ENCODE measurements at places on chromosomes 7 and 10.

DNA sequence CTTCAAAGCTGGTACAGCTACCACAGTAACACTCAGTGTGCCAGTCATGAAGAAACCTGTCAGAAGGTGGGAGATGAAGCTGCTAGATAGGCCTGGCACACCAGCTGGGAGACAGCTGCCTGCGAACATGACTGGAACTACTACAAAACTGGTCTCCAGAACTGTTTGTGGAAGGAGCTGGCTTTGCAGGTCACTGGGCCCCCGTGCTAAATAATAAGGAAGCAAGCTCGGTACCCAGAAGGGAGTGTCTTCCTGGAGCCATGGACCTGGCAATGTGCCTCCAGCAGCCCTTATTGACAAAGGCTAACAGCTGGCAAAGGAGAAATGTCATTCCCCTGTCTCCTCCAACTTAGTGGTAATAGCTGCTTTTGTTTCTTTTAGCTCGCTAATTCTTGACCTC, 1217.6 kb upstream of the LRRN3 start:
- no peak for DNase-seq

GRCh38 chr7:22731766-22732165, 4.8 kb downstream of the IL6 start:
- DNase-seq: no peak

DNA sequence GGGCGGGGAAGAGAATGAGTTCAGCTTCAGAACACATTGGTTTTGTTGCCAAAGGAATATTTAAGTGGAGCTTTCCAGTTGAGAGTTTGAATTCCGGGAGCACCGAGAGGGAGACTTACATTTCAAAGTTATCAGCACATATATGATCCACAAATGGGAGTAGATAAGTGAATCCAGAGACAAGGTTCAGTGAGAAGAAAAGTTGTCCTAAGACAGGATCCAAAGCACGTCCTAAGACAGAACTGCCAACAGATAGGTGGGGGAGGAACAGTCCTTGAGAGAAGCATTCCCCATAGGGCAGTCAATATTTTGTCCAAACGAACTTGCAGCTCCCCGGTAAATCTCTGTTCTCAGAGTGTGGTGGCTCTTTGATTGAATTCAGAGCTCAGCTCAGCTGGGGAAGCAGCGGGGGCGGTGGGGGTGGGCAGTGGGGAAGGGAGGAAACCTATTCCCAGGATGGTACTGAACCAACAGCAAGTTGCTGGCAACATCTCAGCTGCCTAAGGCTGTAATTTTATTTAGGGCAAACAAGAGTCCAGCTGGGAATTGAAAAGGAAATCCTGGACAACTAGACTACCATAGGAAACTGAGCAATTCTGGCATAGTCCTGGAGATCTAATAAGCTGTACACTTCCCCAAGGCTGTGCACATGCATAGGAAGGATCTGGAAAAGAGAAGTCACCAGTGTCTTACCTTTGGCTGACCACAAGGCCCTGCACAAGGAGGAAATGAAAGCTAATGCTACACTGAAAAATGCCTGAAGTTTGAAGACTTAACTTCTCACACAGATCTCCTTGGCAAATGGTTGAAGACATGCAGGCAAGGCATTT, 94.2 kb upstream of the CXCL12 start:
- DNase-seq: no peak

- DNase-seq: no peak
These were observed 42.3 kb downstream of the TBXAS1 start for GRCh38 chr7:139871331-139871730.

- DNase-seq: no peak
These were observed 28.8 kb downstream of the TOMM7 start for GRCh38 chr7:22793593-22794462.

DNA sequence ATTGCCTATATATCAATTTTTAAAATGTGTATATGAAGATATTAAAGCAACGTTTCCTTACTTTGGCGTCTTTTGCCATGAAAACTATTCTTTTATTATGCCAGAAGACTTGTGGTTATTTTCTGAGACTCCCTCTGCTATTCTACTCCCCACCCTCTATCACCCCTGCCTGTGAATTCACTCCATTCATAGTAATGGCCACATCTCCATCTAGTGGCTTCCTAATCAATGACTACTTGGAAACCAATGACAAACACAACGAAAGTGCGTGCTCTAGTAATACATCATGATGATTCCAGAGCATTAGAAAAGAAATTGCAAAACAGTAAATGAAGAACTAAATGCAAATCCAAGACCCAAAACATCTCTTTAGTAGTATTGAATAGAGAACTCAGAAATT, 186.7 kb upstream of the HGF start:
- no peak for DNase-seq

DNA sequence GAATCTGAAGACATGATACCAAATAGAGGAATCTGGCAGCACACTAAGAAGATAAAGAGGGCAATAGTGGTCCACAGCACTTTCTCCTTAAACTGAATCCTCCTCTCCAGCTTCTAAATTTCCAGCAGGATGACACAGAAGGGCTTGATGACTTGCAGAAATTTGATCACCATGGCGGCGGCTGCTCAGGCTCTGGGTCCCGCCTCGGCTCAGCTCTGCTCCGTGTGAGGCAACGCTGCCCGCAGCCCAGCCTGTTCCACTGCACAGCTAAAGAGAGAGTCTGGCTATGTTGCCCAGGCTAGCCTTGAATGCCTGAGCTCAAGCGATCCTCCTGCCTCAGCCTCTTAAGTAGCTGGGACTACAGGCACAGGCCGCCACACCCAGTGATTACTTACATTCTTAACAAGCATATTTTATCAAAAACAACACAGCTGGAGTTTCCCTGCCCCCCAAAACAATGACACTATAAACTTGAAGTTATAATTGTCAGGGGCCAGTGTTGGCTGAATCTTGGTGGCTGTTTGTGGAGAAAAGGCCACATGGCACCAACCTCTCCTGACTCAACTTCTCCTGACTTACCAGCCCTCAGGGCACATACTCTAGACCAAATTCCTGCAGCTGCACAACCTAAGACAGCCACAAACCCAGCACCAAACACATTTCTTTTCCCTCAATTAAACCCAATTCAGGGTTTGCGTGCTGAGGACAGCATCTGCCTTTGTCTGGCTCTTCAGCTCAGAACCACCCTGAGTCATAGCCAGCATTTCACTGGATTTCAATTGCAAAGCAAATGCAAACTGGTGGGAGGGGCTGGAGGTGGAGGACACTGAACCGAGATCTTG, 11.6 kb upstream of the TNPO3 start:
- DNase-seq: no peak

DNA sequence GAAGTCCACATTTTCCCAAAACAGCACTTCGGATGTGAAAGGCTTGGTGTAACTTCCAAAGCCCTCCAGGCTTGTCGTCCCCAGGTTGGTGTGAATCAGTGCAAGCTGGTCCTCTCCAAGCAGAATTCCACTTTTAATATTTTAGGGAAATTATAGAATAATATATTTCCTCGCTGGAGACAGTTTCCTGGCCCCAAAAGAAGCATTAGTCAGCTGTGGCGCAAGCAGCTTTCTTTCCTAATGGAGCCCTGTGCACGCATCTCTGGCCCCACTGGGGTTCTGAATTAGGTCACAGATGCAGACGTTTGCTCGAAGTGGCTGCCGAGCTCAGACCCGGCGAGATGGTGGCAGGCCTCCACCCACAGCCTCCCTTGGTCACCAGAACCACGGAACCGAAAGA, 33.3 kb upstream of the MNX1 start:
- DNase-seq: no peak

DNA sequence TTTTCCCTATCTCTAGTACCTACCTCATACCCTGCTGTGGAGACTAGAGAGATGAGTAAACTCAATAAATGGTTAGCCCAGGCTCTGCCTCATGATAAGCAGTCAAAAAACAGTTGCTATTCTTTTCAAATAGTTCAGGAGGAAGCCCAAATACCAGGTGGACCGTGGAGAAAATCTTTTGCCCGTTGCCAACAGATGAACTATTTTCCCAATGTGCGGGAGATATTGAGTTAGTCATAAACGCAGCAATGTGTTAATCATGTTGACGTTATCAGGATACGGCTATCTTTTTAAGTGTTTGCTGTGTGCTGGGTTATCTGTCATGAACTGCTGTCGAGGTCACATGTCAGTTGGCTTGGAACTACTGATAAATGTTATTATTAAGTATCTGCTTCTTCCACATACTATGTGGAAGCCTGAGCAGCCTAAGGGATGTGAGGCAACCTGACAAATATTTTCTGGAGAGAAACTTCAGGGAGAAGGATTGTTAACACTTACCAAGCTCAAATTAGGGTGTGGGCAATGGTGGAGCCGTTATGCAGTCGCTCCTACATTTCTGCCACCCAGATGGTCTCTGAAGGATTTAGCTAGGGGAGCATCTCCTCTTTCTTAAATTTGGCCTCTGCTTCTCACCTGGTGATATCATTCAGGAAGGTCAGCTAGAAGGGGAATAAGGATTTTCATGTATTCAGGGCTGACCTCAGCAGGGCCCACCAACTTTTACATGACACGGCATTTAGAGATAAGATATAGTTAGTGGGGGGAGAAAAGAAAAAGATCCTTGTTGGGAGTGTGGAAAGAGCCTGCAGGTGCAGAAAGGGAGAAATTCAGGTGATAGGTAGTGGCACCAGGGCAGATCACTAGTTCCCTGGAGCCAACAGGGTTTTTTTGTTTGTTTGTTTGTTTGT, 33.5 kb upstream of the SLC26A3 start:
- no peak for DNase-seq

DNA sequence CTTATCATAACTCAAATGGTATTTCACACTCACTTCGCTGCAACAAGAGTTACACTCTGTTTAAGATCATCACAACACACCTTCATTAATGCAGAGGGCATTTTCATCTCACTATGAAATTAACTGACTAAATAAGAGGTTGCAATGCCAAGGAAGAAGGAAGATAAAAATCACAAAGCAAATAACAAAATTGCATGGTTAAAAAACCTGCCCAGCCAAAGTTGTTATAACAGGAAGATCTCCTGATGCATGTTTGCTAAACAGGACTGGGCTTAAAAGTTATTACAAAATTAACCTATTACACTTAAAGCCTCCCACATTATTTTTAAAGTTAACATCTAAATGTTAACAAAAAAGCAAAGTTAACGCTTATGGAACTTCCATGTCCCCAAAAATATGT, 11.8 kb downstream of the FAM13C start:
- DNase-seq: no peak

DNA sequence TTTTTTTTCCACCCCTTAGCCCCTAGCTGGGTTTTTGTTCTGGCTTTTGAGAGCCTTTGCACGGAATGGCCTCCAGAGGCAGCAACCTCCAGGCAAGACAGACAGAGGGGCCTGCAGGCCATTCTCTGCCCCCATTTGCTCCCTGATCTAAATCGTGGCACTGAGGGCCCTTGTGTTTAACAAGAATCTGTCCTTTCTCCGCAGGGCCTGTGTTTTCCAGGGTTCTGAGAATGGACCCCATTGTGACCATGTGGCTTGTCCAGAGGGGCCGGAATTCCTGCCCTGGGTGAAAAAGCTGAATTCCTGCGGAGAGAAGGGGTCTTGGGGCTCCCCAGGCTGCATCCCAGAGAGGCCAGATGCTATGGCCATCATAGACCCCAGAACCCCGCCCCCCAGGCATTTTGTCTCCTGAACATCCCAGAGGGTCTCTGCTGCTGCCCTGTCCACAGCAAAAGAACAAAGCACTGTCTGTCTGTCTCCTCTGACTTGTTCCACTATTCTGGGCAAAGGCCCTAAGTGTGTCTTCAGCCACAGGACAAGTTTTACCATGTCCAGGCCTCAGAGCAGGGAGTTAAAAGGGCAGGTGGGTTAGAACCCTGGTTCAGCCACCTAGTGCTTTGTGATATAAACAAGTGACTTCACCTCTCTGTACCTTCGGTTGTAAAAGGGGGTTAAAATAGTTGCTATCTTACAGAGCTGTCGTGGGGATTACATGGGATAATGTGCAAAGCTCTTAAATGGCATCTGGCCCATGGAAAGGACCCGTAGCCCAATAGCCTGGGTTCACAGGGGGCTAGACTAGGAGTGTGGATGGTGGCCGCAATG, 155.6 kb downstream of the SH3PXD2A start:
- peak; percentile 42 for DNase-seq

DNA sequence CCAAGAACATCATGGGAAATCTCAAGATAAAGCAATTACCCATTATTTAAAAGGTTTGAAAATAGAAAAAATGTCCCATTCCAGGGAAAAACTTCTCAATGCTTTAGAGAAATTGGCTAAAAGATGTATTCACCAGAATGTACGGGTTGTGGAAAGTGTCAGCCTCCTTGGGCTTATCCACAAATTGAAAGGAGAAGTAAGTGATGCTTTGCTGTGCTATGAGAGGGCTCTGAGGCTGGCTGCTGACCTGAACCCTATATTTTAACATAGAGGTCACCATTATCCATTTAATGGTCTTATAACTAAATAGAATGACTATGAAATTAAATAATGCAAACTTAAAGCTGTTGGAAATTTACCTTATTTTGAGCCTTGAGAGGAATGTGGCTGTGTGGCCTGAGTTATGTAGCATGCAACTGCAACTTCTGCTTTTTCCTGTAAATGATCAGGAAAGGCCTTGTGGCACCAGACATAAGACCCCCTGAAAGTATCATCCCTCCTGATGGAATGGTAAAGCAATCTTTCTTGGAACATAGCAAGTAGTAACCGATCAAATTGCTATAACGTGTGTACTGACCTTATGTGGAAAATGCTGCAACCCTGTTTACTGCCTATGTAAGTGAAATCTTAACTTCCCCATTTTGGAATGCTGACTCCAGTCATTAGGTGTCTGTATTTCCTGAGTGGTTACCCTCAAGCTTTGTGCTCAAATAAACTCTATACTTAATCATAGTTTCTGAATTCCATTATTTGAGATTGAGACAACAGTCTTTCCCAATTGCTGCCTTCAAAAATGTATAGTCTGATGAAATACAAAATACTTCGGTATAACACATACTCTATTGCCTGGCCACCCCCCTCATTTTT, 6.9 kb downstream of the IFIT1B start:
- DNase-seq: no peak

- no peak for DNase-seq
These were observed 8.5 kb upstream of the PRSS1 start for GRCh38 chr7:142740786-142741185.

GRCh38 chr10:77850620-77851231, 75.8 kb downstream of the DLG5 start:
- DNase-seq: no peak

GRCh38 chr10:78961760-78962159, 107.0 kb upstream of the ZMIZ1 start:
- DNase-seq: no peak

DNA sequence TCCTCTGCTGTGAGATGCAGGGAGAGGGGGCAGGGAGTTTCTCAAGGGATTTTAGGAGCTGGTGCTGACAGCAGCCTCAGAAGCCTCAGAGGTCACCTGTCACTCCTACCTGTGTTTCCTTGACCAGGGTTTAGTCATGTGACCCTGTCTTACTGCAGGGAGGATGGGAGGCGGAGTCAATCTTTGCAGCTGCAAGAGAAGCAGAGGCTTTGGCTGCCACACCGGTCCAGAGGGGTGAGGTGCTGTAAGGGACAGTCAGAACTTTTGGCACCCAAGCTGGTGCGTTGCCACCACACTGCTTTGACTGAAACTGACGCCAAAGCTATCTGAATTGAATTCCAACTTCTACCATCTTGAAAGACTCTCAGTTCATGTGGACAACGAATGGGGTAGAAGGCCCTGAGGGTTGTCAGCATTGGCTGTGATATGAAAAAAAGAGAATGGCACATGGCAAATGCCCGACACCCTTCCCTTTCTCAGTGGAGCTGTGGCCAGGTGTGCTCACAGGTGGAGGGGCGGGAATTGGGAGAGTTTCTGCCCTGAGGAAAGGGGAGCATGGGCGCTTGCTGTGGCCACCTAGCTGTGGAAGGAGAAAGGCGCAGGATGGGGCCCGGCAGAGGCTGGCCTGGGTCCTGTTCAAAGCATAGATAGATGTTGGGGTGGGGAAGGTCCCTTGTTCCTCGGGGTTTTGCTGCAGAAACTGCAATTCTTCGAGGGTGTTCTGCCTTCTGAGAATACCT, 69.3 kb downstream of the ARHGAP22 start:
- no peak for DNase-seq

GRCh38 chr7:129862682-129863081, 90.1 kb downstream of the UBE2H start:
- DNase-seq: no peak

All from amygdala (tissue), 56 donors.